ENCODE measurements at places on chromosomes 5 and 9.
A peak's percentile ranks its signal among the peaks of the same experiment; 100 is the strongest.

DNA sequence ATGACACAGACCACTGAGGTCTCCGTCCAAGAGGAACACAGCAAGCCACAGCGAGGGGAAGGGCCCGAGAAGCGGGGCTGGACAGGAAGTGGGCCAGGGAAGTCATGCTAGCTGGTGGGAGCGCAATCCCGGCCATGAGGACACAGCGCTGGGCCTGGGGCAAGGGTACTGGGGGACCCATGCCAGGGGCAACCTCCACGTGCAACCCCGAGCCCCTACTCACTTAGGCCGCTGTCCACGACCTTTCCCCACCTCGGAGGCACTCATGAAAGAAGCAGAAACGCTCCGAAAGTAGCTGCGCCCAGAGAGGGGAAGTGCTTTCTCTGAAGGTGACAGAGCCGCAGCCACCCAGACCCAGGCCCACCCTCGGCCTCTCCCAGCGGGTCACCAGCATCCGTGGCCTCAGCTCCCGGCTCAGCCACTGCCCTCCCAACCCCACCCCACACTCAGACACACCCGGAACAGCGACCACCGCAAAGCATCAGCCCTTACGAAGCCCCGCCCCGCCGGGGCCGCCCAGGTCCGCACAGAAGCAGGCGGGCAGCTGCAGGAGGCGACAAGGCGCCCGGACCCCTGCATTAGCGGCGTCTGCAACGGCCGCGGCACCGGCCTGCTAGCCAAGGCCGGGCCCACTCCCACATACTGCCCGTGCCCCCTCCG is 782 bp downstream of the BICD2 start:
- peak; percentile 57 for DNase-seq

DNA sequence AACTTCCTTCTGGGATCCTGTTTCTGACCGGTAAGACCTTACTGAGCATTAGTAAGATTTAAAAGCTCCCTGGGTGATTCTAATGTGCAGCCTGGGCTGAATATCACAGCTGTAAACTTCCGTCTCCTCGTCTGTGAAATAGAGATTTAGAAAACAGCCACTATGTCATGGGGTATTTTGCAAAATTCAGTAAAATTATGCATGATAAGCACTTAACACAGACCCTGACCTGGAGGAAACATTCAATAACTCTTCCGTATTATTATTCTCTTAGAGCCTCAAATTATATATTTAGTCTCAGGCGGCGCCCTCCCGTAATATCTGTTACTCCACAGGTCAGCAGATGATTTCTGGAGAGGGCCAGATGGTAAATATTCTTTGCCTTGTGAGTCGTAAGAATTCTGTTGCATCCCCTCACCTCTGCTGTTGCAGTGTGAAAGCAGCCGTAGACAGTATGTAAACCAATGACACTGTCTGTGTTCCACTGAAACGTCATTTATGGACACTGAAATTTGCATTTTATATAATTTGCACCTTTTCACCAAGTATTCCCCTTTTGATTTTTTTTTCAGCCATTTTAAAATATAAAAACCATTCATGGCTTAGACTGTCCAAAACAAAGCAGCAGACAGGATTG is 39.2 kb upstream of the RARS1 start:
- no peak for DNase-seq

GRCh38 chr5:50846261-50846660 is 179.8 kb downstream of the PARP8 start:
- DNase-seq, result no peak

DNA sequence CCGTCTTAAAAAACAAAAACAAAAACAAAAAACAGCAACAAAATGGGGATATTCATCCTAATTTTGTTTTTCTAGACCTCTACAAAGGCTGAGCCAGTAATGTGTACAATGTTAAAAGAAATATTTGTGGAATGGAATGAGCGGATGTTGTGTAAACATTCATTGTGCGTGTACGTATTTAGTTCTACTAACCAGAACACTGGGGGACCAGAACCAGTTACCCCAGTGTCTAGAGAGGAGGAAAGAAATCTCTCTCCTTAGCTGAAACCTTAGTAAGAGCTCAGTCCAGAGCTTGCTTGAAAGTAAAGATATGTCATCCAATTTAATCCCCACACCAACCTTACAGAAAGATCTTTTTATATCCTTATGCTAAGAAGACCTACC is 106.7 kb upstream of the CPEB4 start:
- no peak for DNase-seq

GRCh38 chr5:140381972-140382371 is 19.7 kb upstream of the ANKHD1 start:
- DNase-seq, result no peak

DNA sequence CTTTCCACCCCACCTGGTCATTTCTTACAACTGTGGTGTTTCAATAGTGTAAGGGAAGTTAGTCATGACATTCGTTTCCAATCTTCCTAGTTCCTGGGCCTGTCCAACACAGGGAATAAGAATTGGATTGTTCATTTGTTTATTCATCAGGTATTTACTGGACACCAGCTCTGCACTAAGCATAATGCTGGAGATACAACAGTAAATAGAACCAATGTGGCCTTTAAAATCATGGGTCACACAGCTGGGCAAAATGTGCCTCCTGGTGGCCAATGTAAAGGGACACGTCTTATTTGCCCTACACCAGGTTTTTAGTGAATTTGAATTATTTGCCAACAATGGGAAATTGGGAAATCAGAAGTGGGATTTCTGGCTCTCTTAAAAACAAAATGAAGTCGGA is 10.4 kb downstream of the ABLIM3 start:
- DNase-seq, result no peak

DNA sequence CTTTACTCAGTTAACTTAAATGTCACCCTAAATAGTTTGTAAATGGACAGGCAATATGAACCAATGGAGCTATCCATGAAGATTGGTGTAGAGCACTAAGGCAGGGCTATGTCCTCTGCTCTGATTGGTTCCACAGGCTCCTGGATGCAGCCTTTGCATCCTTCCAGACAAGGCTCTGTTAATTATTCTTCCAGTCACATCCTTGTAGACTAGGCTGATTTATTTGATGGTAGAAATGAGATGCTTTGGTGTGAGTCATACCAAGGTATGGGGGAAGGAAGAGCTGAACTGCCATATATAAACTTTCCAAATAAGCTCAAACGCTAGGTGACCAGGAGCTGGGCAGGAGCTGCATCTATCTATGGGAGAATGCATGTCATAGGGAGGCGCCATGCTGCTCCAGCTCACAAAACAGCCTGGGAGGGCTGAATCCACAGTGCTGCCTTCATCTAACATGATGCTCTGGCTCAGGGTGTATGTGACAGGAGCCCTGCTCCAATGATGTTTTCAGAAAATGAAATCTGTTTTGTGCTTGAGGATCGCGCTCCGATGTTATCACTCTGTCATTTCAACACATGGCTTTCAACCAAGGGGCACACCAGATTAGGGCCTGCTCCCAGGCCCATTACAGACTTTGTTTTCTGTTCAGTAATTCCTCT is 818.0 kb upstream of the ZNF608 start:
- no peak for DNase-seq

GRCh38 chr9:27365707-27366376 is 68.9 kb upstream of the EQTN start:
- DNase-seq, result no peak

DNA sequence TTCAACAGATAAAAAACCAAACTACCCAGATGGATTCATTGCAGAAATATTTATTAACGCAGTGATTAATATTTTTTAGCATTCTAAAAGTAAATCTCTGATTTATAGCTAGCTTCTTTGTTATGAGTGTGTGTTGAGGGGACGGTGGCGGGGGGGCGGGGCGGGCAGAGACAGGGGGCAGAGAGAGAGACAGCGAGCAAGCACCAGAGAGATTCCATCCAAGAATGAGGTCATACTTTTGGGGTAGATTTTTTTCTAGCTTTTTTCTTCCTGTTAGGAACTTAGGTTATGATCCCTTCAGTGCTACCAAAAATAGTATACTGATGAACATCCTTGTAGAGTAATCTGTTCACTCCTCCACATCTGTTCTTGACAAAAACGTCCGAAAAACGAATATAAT is 500 bp upstream of the ZNF883 start:
- DNase-seq, result no peak

GRCh38 chr9:5493679-5494511 is 16.4 kb upstream of the PDCD1LG2 start:
- peak; percentile 24 for DNase-seq

GRCh38 chr5:163478126-163478981 is 17.9 kb downstream of the HMMR start:
- DNase-seq, result no peak

DNA sequence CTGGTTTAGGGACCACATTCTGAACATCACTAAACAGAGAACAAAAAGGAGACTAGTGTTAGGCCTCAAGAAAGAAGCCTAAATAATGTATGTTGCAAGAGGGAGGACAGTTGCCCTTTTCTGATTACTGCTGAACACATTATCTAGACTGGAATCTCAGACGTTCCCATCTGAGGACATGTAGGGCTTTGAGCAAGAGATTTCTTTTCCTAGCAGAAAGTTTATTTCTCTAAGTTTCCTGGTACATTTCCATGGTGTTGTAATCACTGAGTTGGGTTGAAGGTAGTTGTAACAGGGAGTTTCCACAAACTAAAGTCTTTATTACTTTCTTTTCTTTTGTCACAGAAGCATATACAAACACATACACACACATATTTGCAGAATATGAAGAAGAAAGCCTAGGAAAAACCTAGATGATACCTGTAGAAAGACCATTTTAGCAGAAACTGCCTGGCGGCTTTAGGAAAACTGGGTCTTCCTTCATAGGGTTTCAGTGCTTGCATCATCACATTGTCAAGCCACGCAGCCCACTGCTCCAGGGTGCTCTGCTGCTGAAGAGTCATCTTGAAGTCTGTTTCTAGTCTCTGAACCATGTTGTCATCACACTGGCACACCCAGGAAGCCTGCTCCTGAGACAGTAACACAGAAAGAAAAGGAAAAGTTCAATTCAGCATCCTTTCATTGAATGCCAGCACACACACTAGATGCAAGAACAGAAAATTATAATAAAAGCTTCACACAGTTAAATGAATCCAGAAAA is 269.1 kb downstream of the RFX3 start:
- DNase-seq, result no peak

GRCh38 chr9:71985297-71985911 is 74.0 kb downstream of the C9orf85 start:
- no peak for DNase-seq
